HT1080 (cell line): ENCODE measurements at places on chromosomes 1 and 21. TPM values are rescaled to one million over a fixed set of nuclear protein-coding genes. Genes with fewer than 3 reads are reported as not detected.

Gene RPTN
- not detected in 2 replicates for total RNA-seq

Gene SPRR3
- not detected in 2 replicates for total RNA-seq

Gene TRAF3IP3
- not detected in 2 replicates for total RNA-seq

Gene BEND5
- total RNA-seq, result 0.70 and 0.95 TPM in 2 replicates

Gene ACBD3
- total RNA-seq, result 20.4 and 24.2 TPM in 2 replicates

Gene ICOSLG
- total RNA-seq, result 0.03 and 0.37 TPM in 2 replicates
